IMR-90 (cell line): ENCODE measurements at places on chromosomes 1 and 21.

- H3K4me1 ChIP-seq: no peaks in the 10 kb centered on the region
- no peaks in the 10 kb centered on the region for H3K36me3 ChIP-seq
- H3K4me3 ChIP-seq: no peak overlapping the region
- no peak for DNase-seq
Measured at GRCh38 chr1:68798071-68798470, 301.2 kb upstream of the DEPDC1 start.

DNA sequence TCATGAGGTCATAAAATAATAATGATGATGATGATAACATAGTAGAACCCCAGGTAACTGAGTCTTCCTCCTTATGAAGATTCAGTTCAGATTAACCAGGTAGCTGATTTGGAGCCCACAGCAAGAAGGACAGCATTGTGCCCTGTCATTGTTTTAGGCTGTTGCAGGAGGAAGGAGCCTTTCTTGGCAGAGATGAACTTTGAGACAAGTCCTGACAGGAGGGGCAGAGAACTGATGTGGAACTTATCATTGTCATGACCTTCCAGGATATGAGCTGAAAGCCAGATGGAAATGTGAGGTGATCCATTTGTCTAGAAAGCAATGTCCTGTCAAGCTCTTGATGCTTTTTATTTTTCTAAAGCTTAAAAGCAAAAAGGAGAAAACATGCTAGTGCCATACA is 132.6 kb upstream of the COA6 start:
- H3K27ac ChIP-seq: no peak overlapping the region
- no peaks in the 10 kb centered on the region for H3K4me1 ChIP-seq
- H3K27me3 ChIP-seq: no peaks in the 10 kb centered on the region
- H3K36me3 ChIP-seq: no peaks in the 10 kb centered on the region

DNA sequence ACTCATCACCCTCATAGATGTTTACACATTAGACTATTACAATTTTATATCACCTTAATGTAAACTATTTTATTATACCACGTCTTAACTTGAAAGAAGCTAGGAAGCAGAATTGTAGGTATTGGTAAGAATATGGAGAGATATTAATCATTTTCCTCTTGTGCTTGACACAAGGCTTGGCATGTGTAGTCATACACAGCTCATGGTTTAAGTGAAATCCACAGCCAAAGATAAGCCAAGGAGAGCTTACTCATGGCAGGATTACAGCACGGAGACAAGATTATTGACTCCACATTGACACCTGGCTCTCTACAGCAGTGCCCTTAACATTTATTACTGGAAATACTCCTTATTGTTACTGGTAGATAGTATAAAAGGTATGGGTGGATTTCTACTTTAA is 68.4 kb upstream of the ADGRL4 start:
- H3K27ac ChIP-seq: no peak overlapping the region
- 0 out of 2 replicates have a peak, but pooled peaks cover under 1% of the 10 kb centered on the region for H3K4me1 ChIP-seq
- no peaks in the 10 kb centered on the region for H3K36me3 ChIP-seq
- no peak overlapping the region for H3K4me3 ChIP-seq

DNA sequence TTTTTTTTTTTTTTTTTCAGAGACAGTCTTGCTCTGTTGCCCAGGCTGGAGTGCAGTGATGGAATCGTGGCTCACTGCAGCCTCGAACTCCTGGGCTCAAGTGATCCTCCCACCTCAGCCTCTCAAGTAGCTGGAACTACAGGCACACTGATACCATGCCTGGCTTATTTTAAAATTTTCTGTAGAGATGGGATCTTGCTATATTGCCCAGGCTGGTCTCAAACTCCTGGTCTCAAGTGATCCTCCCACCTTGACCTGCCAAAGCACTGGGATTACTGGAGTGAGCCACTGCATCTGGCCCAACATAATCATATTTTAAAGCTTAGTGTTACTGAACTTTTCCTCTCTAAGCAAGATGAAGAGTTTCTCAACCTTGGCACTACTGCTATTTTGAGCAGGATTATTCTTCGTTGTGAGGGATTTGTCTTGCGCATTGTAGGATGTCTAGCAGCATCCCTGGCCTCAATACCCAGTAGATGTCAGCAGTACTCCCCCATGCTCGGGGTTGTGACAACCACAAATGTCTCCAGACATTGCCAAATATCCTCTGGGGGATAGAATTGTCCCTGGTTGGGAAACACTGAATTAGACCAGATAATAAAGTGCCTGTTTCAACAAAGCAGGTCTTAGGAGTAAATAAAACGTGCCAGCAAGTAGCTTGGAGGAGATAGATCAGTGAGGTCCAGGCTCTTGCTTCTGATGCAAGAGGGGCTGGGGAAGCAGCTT is 15.1 kb upstream of the THRAP3 start:
- H3K27ac ChIP-seq: no peak overlapping the region
- H3K4me3 ChIP-seq: no peak overlapping the region
- no peak for DNase-seq
- no peaks in the 10 kb centered on the region for H3K36me3 ChIP-seq
- peaks cover 4% of the 10 kb centered on the region for H3K4me1 ChIP-seq
- no peaks in the 10 kb centered on the region for H3K27me3 ChIP-seq

DNA sequence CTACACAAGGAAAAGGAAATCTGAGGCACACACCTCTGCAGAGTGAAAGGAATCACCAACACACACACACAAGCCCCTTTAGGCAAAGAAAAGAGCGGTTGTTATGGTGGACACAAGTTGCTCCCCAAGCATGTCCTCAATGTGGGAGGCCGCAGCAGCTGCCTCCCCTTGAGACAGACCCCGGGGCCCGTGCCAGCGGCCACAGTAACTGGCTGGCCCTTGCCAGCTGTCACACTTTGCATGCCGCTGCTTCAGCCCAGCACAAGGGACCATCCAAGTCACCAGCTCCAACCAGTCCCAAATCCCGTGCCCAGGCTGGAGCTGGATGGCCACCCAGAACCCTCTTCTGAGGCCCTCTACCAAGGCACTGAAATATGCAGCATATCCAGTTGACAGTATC is 2.9 kb upstream of the OLIG1 start:
- peaks cover 2% of the 10 kb centered on the region; the same call in 1 of the 2 replicates for H3K4me1 ChIP-seq
- peaks cover 77% of the 10 kb centered on the region for H3K27me3 ChIP-seq
- no peak for DNase-seq
- H3K4me3 ChIP-seq: no peak overlapping the region
- no peak overlapping the region for H3K27ac ChIP-seq
- no peaks in the 10 kb centered on the region for H3K36me3 ChIP-seq

DNA sequence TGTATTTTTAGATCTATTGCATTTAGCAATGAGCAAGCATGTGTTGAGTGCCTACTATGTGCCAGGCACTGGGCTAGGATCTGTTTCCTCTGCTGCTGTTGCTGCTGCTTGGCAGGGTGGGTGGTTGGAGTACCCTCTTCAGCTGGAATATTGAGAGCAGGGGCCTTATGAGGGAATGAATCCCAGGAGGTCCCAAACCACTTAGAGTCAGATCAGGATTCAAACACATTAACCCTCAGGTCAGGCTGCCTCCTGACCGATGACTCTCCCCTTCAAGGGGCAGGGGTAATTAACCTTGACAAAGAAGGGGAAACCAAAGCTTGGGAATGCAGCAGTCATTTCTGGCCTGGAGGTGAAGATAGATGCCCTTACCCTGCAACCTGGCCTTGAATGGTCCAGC is 138.0 kb downstream of the IGSF21 start:
- H3K27ac ChIP-seq: no peak overlapping the region
- H3K4me1 ChIP-seq: no peaks in the 10 kb centered on the region
- no peak for DNase-seq
- H3K36me3 ChIP-seq: no peaks in the 10 kb centered on the region
- no peak overlapping the region for H3K4me3 ChIP-seq

GRCh38 chr1:30162565-30162964 is 560.8 kb downstream of the MATN1 start:
- no peaks in the 10 kb centered on the region for H3K36me3 ChIP-seq
- no peak overlapping the region for H3K4me3 ChIP-seq
- no peaks in the 10 kb centered on the region; the same call in 1 of the 2 replicates for H3K27me3 ChIP-seq
- H3K27ac ChIP-seq: no peak overlapping the region
- no peak for DNase-seq

DNA sequence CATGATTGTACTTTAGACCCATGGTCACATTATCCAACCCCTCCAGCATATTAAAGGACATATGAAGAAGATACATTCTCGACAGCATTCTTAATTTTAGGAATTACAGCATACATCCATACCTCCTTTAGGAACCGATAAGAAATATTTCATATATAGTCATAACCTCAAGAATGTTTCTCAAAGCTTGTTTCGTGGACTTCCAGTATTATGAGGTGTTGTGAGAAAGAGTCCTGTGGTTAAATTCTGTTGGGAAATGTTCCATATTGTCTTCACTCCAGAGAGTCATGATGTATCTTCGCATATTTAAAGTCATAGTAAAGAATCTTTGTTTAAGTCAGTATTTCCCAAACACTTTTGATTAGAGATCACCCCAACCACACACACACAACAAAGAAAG is 321.0 kb upstream of the SNX7 start:
- no peaks in the 10 kb centered on the region; the same call in 1 of the 2 replicates for H3K4me1 ChIP-seq
- H3K4me3 ChIP-seq: no peak overlapping the region
- DNase-seq: peak; percentile 80

GRCh38 chr1:78054559-78054958 is 8.8 kb downstream of the GIPC2 start:
- H3K4me1 ChIP-seq: no peaks in the 10 kb centered on the region
- H3K27me3 ChIP-seq: no peaks in the 10 kb centered on the region
- peak; percentile 58 for DNase-seq
- no peaks in the 10 kb centered on the region for H3K36me3 ChIP-seq

GRCh38 chr1:17141441-17142197 is 22.4 kb upstream of the PADI2 start:
- DNase-seq: no peak
- H3K27me3 ChIP-seq: peaks cover 10% of the 10 kb centered on the region
- no peaks in the 10 kb centered on the region for H3K4me1 ChIP-seq
- no peak overlapping the region for H3K27ac ChIP-seq
- H3K4me3 ChIP-seq: no peak overlapping the region

DNA sequence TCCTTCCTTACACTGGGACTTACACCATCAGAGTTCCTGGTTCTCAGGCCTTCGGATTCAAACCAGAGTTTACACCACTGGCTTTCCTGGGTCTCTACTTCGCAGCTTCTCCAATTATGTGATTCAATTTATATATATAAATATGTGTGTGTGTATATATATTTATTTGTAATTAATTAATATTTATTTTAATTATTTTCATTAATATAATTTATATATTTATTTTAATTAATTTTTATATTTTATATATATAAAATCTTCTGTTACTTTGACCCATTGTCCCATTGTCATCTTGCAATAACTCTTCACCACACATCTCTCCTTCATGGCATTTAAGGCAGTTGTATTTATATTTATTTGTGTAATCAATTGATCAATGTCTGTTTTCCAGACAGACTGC is 28.4 kb upstream of the ST6GALNAC3 start:
- H3K4me1 ChIP-seq: no peaks in the 10 kb centered on the region
- H3K36me3 ChIP-seq: no peaks in the 10 kb centered on the region
- no peak overlapping the region for H3K4me3 ChIP-seq
- no peak overlapping the region for H3K27ac ChIP-seq

GRCh38 chr1:172827841-172828240 is 168.9 kb downstream of the FASLG start:
- no peaks in the 10 kb centered on the region for H3K27me3 ChIP-seq
- H3K4me3 ChIP-seq: no peak overlapping the region
- DNase-seq: no peak
- H3K27ac ChIP-seq: no peak overlapping the region; the same call in 1 of the 2 replicates
- no peaks in the 10 kb centered on the region for H3K36me3 ChIP-seq

DNA sequence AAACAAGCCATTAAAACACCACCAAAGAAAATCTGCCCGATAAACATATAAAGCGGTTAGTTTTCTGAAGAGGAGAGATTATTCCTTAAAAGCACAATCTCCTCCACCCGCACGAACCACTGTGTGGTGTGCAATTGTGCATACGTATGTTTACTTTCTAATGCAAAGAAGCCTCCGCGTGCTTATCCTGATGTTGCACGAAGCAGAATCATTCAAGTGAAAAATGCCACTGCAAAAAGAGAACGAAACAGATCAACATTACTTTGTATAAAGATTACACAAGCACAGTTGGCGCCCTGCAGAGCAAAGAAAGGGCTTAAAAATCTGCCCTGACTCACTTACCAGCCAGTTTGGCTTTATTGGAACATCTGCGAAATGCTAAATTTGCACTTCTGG is 166.8 kb downstream of the ZNF281 start:
- peak overlapping the region; percentile 36; the same call in 1 of the 2 replicates for H3K4me3 ChIP-seq
- no peaks in the 10 kb centered on the region for H3K27me3 ChIP-seq
- peak; percentile 55 for DNase-seq

DNA sequence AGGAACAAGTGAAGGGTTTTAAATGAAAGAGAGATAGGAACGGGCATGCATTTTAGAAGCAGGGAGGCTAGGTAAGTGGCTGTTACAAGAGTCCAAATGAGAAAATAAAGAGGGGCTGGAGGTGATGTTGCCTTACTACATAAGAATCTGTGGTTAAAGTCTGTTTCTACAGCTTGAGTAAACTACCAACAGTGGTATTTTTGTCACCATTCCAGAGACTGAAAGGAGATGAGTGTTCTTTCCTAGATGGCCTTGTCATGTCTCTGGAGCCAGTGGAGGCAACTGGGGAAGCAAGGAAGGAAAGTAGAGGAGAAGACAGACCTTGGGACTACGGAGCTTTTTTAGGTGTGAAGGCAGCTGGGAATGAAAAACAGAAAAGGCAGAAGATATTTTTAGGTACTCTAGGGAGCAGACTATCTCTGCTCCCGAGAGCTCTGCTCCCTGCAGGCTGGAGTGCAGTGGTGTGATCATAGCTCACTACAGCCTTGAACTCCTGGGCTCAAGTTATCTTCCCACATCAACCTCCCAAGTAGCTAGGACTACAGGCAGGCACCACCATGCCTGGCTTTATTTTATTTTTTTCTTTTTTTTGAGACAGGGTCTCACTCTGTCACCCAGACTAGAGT is 12.2 kb downstream of the HDAC1 start:
- H3K4me1 ChIP-seq: peaks cover 3% of the 10 kb centered on the region; the same call in 1 of the 2 replicates
- H3K27ac ChIP-seq: no peak overlapping the region
- H3K4me3 ChIP-seq: no peak overlapping the region
- no peaks in the 10 kb centered on the region for H3K27me3 ChIP-seq

DNA sequence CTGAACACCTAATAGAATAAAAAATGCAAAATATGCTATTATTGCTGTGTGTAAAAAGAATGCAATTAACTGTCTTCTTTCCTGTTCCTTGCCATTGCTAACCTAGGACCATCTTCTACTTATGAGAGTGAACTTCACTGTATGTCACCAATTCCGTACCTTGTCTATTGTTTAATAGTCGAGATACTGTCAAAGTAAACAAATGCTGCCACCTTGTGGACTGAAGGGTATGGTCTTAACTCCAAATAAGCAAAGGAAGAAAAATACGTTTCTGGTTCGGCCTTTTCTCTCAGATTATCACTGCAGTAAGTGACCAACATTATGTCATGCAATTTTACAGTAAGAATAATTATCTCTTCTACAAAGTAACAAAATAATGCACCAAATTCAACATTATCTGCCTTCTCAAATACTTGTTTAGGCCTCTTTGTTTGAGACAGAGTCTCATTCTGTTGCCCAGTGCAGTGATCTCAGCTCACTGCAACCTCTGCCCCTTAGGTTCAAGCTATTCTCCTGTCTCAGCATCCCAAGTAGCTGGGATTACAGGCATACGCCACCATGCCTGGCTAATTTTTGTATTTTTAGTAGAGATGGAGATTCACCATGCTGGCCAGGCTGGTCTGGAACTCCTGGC is 133.4 kb downstream of the COP1 start:
- no peaks in the 10 kb centered on the region for H3K27me3 ChIP-seq
- H3K4me1 ChIP-seq: peaks cover 1% of the 10 kb centered on the region; the same call in 1 of the 2 replicates
- H3K27ac ChIP-seq: no peak overlapping the region
- DNase-seq: peak; percentile 72
